T-helper 17 cell (primary cell): ENCODE measurements at places on chromosomes 6 and 20.

DNA sequence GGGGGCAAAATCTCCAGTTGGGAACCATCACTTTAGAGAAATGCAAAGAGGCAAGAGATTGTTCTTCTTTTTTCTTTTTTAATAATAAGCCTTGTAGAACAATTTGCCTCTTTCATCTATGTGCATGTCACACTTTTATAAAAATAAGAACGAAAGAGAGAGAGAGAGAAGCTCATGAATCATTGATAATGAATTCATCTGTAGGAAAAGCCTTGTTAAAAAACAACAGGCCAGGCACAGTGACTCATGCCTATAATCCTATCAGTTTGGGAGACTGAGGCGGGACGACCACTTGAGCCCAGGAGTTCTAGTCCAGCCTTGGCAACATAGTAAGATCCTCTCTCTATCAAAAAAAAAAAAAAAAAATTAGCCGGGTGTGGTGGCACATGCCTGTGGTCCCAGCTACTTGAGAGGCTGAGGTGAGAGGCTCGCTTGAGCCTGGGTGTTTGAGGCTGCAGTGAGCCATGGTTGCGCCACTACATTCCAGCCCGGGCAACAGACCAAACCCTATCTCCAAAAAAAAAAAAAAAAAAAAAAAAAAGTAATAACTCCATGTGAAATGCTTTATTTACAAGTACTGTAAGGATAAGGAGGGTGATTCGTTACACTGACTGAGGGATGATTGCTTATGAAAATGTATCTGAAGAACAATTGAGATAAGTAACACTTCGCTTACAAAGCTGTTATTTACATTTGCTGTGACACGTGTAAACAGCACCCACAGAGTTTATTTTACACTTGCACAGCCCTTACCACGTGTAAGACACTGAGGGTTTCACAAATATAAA, 6.0 kb downstream of the CCN5 start:
- no peak for DNase-seq

DNA sequence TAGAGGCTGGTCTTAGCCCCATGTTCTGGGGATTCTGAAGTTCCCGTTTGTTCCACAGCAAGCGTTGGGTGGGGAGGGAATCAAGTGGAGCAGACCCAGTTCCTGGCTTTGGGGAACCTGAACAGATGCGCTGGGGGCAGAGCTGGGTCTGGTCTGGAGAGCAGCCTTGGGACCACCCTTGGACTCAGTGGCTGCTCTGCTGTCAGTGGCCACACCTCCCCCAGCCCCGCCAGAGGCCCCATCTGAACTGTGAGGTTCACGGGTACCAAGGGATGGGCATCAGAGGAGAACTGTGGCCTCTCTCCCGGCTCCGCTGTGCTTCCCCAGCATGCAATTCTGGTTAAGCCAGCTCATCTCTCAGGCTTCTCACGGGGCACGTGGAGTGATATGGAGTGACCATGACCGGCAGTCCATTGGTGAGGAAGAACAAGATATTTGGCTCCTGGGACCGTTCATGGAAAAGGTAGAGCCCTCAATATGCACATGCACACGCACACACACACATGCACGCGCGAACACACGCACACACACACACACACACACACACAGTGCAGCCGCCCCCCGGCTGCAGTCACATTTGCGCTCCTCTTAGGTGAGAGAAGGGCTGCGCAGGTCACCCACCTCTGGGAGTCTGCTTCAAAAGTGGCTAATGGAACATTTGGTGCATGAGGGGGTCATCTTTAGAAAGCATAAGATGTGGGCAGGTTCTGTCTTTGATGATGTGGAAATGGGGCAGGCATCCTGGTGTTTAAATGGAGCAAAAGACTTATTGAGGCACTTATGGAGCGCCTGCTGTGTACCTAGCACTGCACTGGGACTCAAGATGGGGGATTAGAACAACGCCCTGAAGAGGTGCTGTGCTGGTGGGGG, 6.0 kb downstream of the DLGAP4 start:
- no peak for DNase-seq

GRCh38 chr6:70345619-70346018, 42.7 kb upstream of the COL9A1 start:
- DNase-seq = no peak

GRCh38 chr6:136920216-136920615, 1.9 kb upstream of the SLC35D3 start:
- DNase-seq = no peak

DNA sequence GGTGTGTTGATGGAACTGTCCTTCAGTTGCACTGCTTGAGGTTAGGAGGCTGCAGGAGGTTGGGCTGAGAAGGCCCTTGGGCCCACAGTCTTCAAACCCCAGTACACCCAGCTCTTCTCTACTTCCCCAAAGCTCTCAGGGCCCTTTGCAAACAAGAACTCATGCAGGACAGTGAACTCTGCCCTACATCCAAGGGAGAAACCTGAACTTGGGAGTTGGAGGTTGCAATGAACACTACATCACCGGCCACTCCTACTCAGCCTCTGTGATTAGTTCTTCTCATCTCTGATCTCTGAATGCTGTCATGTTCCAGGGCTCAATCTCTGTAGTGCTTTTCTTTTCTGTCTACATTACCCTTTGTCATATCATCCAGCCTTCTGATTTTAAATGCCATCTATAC, 148.5 kb upstream of the PDE7B start:
- DNase-seq = no peak

DNA sequence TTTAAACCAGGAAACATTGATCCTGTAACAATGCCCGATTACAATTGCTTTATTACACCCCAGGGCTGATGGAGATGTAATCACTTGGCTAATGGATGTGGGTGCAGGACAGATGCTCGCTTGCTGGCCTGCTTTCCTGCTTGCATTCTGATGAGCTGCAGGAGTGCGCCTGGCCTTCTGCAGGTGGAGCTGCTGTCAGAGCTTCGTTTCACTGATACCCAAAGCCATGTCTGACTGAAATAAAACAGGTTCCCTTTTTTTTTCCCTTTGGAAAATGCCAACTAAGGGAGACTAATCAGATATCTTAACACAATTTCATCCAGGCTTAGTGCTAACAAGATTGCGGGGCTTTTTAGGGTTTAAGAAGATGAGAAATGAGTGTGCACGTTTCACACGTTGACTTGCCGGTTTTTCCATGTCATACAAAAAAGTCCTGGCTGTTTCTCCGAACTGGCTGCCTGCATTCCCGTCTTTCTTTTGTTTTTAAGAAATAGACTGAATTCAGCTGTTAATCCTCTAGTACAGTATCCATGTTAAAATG, 60.7 kb downstream of the VAPB start:
- DNase-seq = no peak

DNA sequence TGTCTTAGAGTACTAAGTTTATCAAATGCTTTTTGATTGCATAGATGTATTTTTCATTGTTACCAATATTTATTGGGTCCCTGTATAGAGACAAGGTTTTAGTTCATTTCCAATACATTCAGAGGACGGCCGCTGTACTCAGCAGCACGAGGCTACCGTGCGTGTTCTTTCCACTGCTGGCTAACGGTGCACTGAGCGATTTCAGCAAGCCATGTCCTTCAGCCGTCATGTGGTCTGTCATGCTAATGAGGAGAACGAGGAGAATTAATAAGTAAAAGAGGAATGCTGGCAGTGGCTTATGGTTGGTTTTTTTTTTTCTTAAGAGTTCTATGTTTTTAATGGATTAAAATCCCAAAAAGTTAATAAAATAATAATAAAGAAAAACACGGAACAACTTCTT, 253.6 kb downstream of the ARID1B start:
- no peak for DNase-seq

DNA sequence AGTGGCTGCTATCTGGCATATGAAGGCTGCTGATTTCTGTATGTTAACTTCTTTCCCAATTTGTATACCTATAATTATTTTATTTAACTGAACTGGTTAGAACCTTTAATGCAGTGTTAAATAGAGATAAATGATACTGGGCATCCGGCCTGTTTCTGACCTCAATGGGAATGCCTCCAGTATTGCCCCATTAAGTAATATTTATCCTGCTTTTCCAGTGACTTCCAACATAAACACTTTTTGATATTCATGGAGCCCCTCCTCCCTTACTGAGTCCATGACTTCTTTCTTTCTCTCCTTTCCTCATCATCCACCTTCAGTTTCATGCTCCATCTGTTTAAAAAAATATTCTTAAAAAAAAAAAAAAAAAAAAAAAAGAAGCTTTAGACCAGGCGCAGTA, 8.8 kb downstream of the TRIM27 start:
- DNase-seq = no peak

DNA sequence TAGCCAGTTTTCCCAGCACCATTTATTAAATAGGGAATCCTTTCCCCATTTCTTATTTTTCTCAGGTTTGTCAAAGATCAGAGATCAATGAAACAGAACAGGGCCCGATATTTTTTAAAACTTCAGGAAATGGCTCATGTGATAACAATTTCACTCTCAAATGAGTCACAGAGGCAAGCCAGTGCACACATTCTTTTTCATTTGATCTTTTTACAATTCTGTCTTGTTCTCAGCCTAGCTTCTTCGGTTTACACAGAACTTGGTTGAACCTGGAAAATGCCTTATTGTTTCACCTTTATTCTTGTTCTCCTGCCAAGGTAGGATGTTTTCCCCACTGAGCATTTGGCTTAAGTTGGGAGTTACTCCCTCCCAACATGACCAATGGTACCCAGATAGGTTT, 258.9 kb downstream of the COL12A1 start:
- DNase-seq = no peak

DNA sequence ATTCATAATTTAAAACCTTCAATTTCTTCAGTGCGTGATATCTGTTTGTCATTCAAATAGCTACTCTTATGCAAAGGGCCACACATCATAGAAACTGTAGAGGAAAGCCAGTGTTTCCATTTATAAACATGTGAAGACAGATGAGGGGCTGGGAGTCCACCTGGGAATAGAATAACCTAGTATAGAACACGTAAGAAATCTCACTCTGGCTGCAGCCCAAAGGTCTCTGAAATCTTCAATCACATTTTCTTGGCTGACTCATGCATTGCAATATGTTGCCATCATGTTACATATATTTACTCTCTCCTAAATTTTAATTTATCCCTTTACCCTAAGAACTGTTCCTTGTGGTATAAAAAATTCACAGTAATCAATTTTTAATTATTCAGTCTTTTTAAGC, 123.2 kb downstream of the ELOVL4 start:
- DNase-seq = no peak

DNA sequence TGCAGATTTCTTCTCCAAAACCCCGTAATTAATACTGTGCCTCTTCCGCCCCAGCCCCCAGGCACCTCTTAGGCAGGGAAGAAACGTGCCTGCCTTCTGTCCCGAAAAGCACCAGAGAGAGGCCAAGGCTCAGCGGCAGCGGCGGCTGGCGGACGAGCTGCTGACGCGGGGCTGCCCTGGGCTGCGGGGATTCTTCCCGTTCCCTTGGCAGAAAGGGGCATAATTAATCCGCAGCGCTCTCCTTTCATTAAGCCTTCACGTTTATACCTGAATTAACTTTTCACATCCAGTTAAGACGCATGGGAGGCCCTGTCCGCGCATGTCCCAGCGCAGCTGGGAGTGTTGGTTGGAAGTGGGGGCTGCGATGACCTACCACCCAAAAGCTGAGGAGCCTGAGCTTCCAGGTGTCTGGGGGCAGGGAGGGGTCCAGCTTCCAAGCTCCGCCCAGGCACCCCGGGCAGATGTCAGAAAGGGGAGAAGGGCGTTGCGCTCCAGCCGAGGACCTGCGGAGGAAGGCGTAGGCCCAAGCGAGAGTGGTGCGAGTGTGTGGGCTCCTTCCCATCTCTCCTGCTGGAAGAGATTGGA, 167.4 kb upstream of the LRFN2 start:
- DNase-seq = no peak

- DNase-seq = no peak
These were observed 70.2 kb downstream of the GPR6 start for GRCh38 chr6:110048221-110048875.

DNA sequence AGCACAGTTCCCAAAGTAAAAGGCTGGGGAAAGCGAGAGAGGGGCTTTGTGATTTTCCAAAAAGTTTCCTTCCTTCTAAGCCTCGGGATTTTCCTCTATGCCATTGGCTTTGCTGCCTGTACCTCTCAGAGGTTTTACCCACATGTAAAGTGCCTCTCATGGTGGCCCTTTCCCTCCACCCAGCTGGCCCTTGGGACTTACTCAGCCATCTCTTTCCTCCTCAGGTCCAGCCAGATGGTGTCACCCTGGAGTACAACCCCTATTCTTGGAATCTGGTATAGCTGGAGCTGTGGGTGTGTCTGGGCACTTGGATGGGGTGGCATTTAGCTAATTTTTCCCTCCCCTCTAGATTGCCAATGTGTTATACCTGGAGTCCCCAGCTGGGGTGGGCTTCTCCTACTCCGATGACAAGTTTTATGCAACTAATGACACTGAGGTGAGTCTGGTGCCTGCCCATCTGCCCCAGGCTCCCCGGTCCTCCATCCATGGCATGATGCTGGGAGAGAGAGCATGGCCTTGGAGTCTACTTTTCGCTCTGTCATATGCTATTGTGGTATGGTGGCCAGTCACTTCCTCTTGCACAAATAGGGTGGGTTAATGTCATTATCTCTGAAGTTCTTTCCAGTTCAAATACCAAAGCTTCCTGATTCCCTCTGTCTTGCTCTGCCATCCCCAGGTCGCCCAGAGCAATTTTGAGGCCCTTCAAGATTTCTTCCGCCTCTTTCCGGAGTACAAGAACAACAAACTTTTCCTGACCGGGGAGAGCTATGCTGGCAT, 1.1 kb downstream of the CTSA start:
- DNase-seq = no peak

GRCh38 chr20:13910492-13910891, 79.9 kb downstream of the SEL1L2 start:
- DNase-seq = no peak

GRCh38 chr6:44851176-44851575, 463.7 kb downstream of the CDC5L start:
- no peak for DNase-seq

DNA sequence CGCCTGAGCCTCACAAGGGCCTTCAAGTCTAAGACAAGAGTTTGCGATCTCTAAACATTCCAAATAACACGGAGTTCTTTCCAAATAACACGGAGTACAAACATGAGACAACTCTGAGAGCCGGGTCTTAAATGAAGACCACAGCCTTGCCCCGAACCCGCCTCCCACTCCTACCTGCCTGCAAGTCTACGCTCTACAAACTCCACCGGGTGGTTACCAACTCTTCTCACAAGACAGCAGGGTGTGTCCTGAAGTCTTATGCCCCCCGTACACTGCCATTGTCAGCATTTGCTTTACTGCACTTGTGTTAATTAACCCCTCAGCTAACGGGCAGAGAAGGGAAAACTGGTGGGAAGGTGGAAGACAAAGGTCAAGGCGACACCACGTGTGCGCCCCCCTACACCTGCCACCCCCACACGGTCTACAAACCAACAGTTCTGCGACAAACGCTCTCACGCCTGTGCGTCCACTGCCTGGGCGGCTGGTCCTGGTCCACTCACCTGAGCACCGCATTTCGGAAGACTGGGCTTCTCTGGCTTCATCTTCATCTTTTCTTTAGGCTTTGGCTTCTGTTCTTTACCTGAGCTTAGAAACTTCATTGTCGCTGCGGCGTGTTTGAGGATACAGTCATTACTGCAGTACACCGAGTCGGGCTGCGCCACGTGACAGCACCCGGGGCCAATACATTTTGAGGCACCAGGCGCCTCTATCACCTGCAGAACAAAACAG, 19.5 kb downstream of the DIDO1 start:
- no peak for DNase-seq
